ENCODE measurements at places on chromosomes 2 and 18.

GRCh38 chr18:29418136-29418535, 1241.2 kb upstream of the CDH2 start:
- peak; percentile 56 for DNase-seq

DNA sequence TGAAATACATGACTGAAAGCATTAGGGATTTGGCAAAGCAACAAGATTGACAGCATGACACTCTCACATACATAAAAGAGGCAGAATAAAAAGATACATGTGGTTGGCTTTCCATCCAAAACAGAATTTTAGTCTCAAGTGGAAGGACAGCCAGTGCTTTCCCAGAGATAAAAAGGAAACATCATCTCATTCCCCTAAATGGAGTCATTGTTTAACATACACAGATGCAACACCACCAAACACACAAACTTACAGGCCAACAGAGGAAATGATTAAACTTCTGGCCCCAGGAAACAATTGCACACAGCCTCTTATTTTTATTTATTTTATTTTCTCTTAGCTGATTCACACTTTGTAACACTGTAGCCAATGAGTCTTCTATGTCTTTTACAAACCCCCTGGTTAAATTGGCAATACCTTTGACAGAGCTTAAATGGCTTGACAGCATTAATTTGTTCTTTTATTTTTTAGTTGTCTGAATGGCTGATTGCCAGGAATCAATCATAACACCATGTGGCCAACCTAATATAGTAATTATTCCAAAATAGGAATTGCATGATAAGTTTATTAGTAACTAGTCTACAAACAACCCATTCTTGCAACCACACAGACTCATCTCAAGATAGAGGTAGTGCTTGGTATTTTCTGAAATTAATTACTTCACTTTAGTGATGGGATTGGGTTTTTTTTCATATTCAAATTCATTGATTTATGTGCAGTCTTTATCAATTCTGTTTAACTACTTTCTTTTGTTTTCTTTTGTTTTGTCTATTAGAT, 190.5 kb downstream of the RND3 start:
- peak; percentile 12 for DNase-seq

- DNase-seq = no peak
These were observed 20.1 kb upstream of the C2orf72 start for GRCh38 chr2:231017231-231017598.

DNA sequence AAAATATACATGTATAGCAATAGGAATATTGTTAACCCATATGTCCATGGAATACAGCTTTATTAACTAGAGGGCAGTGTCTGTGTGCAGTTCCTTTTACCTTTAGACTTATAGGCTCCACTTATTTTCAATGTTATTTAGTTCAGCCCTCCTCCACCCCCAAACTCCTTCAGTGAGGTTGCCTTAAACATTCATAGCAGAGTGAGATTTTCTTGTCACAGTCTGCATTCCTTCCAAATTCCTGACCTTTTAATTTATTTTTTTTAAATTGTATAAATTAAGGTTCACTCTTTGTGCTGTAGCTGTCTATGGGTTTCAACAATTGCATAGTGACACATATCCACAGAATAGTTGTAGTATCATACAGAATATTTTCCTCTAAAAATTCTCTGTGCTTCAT, 30.9 kb downstream of the TFPI start:
- no peak for DNase-seq
